ENCODE measurements at places on chromosomes 12 and 14. TPM values are rescaled to one million over a fixed set of nuclear protein-coding genes. Genes with fewer than 3 reads are reported as not detected.

The CACNA2D4 gene
- total RNA-seq = not detected

The MFAP5 gene
- 11.5 TPM for total RNA-seq

The DEPDC4 gene
- total RNA-seq = 1.7 TPM

The MYF5 gene
- not detected for total RNA-seq

The SOAT2 gene
- total RNA-seq = not detected
